ENCODE measurements at places on chromosomes 2 and 18.

DNA sequence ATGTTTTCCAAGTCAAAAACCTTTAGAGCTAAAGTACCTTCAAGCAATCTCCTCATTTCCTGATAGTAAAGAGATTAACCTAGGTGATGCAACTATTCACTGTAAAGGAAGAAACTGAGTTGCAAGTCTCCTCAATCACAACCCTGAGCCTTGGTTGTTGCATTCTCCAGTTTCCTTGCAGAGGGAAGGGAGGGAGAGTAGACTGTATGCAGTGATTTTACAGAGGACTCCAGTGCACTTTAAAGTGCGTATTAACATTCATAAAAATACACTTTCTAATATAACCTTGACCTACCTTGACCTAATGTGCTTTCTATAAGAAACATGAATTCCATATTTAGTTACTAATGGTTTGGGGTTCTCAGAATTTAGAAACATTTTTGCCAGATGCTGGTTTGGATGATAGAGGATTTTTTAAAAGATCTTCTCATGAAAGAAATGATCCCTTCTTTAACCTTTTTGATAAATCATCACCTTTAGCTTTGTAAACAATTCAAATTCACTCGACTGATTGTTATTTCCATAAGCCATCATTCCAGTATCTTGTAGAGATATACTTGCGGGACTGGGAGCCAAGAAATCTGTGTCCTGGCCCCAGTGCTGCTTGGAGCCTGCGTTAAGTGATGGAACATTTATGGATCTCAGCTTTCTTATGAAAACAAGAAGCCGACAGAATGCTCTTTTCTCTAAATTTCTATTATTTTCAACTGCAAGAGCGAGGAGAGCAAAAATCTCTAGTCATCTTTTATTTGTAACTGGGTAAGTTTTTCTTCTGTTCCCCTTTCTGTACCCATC lies 228.3 kb downstream of the ZNF521 start:
- DNase-seq, result no peak

DNA sequence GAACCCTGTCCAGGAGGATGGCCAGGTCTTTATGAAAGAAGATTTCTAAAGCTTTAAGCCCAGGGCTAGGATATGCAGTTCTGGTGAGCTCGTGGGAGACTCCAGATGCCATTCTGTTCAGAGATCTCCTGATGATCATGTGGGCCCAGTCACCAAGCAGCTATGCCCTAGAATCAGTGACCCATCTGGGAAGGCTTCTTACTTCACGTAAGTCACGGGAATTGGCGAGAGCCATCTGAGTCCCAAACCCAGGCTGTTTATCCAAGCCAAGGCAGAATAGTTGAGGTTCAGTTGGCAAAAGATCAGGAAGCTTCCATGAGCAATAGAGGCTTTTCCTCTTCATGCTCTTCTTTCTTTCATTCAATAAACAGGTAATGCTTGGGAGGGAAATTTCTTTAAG lies 23.9 kb downstream of the ANTXR1 start:
- no peak for DNase-seq

- DNase-seq, result no peak
Measured at GRCh38 chr2:218024336-218024735, 21.5 kb upstream of the TNS1 start.

DNA sequence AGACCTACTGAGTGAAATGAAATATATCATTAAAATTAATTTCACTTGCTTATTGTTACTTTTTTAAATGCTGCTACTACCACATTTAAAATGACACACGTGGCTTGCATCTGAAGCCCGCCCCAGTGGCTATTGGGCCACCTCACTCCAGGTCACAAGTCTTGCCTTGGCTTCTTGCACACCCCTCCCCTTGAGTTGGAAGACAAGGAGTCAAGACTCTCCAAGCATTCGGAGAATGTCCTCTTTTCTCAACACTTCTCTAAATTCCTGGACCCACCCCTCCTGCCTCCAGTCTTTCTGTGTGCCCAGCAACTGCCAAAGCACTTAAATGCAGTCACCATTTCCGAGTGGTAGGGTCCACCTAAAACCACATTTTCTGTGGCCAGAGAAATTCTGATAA lies 73.4 kb downstream of the ZBTB7C start:
- DNase-seq, result no peak

GRCh38 chr2:116510117-116510671 lies 1304.3 kb upstream of the DDX18 start:
- no peak for DNase-seq

DNA sequence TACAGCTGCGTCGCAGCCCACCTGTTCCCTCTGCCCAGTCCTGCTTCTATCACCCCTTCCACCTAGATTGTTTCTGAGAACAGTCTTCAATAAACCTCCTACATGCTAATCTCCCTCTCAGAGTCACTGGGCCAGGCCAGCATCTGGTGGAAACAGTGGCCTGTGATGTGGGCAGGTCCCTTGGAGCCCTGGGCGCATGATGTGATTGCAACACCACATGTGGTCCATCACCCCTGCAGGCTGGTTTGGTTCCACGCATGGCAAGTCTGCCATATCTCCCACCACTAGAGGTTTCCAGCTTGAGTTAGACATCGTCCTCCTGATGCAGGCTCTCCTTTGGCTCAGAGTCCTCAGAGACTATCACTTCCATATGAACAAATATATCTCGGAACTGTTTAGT lies 83.5 kb downstream of the PRKCE start:
- DNase-seq, result no peak

DNA sequence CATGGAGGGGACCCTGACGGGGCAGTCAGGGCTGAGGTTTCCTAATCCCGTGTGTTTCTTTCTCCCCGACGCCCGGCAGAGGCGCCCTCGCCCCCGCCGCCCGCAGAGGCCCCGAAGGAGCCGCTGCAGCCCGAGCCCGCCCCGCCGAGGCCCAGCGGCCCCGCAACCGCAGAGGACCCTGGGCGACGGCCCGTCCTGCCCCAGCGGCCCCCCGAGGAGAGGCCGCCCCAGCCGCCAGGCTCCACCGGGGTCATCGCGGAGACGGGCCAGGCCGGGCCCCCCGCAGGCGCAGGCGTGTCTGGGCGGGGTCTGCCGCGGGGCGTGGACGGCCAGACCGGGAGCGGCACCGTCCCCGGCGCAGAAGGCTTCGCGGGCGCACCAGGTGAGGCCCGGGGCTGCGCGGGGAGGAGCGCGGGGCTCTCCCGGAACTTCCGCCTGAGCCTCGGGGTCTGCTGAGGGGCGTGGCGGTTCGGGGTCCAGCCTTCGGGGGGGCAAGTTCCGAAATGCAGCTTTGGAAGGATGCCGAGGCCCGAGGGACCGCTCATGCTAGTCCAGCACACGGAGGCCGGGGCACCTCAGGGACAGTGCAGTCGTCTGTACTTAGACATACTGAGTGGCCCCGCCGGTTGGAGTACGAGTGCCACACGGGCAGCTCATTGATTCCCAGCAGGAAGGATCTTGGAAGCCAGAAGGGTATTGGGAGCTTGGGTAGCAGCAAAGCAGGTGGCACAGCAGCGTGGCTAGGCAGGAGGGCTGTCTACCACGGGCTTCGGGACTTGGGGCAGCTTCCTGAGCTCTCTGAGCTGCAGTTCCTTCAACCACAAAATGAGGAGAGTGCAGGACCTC lies 60.1 kb downstream of the EMILIN2 start:
- no peak for DNase-seq

DNA sequence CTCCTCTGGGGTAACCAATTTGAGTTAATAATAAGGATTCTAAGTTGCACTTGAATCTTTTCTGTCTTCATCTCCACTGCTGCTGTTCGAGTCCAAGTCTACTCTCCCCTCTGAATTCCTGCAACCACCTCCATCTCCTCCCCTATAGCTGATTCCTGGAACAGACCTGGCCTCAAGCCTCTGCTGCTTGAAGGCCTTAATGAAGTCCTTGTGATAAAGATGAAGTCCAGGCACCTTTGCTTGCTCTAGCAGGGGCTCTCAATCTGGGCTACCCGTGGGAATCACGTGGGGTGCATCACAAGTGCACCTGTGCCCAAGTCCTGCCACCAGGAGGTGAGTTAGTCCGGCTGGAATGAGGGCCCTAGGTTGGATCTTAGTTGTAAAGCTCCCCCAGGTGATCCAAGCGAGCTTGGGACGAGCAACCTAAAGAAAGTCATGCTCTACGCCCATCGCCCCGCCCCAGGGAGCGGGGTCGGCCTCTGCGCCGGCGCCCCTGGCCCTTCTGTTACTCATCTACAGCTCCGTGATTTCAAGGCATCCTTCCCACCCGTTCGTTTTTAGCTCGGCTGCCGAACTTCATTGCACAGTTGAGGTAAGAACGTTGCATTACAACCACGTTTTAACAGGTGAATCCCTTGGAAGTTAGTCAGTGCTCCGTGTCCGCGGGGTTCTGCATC lies 905 bp upstream of the IAH1 start:
- DNase-seq, result no peak

GRCh38 chr2:38497670-38498037 lies 105.1 kb downstream of the HNRNPLL start:
- no peak for DNase-seq

DNA sequence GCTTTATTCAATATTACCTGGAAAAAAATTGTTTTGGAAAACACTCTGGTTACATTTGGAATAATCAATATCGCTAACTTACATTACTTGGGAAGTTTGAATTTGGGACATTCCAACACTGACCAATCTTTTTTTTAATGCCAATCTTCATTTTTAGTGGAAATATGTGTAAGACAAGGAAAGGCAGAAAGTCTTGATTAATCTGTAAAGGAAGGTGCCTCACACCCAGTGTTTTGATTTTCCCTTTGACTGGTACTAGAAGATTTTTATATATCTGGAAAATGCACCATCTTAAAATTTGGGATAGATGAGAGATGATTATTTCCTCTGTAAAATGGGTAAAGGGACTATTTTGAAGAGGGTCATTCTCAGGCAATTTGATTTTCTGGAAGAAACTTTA lies 879.2 kb upstream of the ZEB2 start:
- no peak for DNase-seq

DNA sequence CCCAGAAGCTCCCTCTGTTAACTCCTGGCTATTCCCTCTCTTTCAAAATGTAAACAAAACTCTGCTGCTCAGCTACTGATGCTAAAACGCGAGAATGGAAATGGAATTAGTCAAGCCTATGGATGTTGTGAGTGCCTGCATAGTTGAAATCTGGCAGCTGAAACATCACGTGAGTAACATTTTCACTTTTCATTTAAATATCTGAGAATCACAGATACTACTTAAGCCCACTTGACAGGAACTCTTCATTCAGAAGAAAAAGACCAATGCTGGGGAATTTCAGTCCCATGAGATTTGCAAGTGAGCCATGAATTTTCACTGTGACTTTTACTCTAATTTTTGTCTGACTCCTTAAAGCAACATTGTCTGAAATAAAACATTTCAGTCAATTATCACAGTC lies 215.3 kb upstream of the SESTD1 start:
- no peak for DNase-seq

- DNase-seq, result no peak
Measured at GRCh38 chr18:32095192-32095899, 3.7 kb downstream of the RNF138 start.

DNA sequence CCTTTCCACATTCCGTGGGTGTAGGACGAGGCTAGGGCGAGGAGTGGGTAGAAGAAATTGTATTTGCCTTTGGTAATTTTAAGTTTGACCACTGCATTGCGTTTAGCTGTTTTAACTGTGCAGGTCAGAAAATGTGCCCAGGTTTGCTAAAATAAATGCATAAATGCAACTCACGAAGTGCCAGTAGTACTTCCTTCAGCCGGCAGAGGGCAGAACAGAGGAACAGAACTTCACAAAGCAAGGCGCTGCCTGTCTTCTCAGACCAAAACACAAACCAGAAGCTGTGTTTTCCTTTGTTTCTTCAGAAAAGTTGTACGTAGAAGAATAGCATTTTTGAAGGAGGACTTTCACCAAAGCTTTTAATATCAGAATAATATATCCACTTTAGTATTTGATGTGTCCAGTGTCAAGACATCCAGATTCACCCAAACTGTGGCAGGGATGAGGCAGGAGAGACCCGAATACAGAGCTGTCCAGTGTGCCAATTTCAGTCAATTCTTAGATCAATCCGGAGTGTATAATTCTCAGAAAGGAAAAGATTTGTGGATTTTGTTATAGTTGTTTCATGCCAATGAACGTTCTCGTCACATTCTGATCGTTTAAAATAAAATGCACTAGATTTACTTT lies 348.6 kb downstream of the DLGAP1 start:
- DNase-seq, result peak; percentile 29

DNA sequence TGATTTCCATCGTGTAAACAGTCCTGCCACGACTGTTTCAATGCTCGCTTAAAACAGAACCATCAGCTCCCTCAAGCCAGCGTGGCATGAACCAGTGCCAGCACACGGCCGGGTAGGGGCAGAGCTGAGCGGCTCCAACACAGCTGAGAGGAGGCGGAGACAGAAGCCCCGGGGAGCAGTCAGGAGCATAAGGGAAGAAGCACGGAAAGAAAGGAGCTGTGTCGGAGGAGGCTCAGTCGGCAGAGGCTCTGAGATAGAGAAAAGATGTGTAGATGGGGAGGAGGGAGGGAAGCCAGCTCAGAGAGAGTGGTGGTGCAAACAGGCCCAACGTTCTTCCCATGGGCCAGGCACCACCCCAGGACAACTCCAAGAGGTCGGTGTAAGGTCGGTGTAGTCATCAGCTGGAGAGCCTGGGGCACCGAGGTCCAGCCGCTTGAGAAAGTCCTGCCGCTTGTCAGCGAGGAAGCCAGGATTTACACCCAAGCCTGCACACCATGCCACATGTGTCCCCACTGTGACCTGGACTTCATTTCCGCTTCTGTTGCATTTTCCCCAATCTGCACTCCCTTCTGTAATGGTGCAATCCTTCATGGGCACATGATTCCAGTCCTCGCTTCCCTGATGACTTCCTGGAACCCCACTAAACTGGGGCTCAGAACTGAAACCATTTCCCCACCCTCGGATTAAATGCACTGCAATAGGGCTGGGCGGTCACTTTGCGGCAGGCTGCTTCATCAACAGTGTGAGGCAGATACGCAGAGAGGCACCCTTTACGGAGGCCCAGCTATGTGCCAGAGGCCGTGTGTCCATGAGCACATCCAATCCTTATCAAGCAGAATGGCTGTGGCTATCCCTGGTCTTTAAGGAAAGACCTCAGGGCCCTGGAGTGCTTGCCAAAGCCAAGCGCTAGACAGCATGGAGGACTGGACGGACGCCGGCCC lies 43.5 kb downstream of the CYP27C1 start:
- DNase-seq, result no peak

- DNase-seq, result no peak
Measured at GRCh38 chr18:38933322-38933721, 1367.7 kb upstream of the CELF4 start.

DNA sequence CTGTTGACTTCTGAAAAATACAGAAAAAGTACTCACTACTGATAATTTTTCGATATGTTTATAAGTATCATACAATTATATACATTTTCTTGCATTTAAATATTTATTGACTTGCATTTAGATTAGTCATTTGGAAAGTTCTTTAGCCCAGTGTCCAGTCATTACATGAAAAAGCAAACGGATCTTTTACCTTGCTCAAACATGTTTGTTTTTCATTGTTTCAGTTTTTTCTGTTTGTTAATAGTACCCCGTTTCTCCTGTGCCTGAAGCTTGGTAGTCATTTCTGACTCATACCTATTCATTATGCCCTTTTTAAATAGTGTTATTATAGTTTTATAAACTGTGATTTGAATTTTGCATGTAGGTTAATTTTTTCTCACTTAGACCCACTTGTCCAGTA lies 28.1 kb downstream of the CEP192 start:
- no peak for DNase-seq

GRCh38 chr2:128720080-128721022 lies 401.7 kb upstream of the HS6ST1 start:
- DNase-seq, result no peak

Data from DMS79 (cell line).